Globus pallidus (tissue), 1 donor: ENCODE measurements at places on chromosomes 7 and 10.

DNA sequence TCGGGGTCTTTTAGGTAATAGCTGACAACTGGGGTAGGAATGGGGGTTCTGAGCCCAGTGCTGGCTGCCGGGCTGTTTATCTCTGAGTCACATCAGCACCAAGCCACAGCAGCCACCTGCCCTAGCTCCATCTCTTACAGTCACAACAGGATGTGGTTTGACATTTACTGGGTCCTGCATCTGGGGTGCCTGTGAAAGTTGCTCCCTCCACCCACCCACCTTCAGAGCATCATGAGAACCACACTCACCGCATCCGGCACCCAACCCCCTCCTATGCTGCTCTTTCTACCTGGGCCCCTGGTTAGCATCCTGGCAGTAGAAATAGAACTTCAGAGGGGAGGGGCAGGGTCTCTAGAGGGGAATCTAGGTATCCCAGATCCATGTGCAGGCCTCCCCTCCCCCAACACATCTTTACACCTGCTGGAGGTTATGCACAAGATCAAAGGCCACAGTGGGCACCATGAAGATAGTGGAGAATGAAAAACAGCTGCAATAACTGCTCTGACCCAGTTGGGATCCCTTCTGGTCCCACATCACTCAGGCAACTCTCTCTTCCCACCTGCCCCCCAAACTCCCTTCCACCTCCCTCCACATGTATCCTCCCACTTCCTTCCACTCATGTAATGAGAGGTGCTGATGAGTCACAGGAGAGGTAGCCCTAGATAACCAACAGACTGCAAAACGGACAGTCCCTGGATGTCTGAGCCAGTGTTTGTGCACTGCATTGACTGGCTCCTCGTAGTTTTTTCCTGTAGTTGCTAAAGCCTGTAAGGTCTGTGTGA, 38.2 kb downstream of the PRSS2 start:
- no peak for DNase-seq

DNA sequence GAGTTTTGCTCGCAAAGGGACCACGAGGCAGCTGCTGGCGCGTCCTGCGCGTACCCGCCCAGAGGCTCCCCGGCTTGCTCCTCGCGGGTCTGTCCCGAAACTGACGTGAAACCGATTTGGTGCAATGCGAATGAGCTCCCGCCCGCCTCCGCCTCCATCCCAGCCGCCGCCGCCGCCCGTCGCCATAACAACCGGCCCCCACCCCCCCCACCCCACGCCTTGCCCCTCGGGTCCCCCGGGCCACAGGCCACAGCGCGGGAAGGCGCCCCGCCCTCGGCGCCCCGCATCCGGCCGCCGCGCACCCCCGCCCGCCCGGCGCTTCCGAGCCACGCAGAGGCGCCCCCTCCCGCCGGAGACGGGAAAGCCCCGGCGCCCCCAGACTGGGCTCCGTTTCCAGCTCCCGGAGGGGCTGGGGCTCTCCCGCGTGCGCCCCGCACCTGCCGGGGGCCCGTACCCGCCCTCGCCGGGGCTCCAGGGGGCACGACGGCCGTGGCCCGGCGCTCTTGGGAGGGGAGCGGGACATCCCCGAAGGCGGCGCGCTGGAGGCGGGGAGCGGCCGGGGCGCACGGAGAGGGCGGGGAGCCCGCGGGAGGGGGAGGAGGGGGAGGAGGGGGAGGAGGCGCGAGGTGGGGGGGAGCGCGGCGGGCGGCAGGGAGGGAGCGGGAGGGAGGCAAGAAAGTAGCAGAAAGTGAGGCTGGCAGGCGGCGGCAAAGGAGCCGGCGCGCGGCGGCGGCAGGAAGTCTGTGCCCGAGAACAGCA, at the start of gene CAMK1D:
Gene CAMK1D (plus strand): TSS at position 678 of the 759 bp plus-strand sequence.
- peak; percentile 55 for DNase-seq

- no peak for DNase-seq
Observed at GRCh38 chr7:4245135-4245865, 436.8 kb upstream of the FOXK1 start.

DNA sequence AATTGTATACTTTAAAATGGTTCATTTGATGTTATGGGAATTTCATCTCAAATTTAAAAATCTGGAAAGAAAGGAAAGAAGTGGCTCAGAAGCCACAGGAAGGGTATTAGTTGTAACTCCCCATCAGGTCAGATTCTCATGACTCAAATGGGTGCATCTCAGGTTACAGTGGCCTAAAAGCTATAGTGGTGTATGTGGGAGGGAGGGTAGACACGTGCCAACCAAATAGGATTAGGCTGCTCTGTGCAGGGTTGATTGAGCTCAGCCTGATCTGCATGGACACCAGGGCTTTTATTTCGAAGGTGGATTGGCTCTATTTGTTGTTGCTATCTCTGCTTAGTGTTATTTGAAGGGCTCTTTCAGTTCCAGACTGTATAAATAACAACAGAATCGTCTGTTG, 121.5 kb upstream of the PRR15 start:
- no peak for DNase-seq

DNA sequence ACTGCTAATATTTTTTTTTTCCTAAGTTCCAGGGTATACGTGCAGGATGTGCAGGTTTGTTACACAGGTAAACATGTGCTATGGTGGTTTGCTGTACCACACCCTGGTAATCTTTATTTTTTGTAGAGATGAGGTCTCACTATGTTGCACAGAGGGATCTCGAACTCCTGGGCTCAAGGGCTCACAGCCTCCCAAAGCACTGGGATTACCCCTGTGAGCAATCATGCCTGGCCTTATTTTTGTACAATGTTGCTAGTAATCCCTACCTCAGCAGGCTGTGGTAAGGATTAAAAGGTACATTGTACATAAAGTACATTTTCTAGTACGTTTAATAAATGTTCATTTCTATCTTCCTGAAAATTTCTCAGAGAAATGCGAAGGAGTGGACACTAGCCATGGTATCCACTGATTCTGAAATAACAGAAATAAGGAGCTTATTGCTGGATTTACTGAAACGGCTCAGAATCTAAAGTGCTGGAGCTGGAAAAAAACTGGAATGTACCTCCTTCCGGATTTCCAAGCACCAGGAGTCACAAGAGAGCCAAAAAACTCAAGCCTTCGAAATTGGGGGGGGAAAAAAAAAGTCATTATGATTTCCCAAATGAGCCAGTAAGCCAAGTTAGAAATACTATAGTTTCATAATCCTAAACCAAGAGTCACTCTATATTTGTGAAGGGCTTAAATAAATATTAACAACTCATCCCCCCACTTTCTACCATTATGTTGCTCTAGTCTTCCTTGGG, 69.6 kb downstream of the NT5C2 start:
- DNase-seq = no peak

- no peak for DNase-seq
Observed at GRCh38 chr7:15234431-15234830, 327.4 kb downstream of the AGMO start.

DNA sequence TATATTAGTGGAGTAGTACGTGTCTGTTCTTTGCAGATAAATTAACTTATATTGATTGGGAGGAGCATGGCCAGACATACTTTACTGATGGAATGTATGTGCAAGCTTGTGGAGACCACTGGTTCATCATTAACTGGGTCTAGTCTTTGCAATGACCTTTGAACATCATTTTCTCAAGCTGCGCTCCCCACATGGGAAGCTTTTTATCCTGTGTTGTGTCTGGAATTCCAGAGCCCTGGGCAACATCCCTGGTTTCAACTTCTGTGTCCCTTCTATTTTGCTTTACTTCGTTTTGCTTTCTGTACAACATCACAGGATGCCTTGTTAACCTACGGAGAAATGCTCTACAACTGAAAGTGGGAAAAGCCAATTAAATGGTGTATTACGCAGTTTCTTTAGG, 38.3 kb downstream of the MACROH2A2 start:
- DNase-seq = no peak

DNA sequence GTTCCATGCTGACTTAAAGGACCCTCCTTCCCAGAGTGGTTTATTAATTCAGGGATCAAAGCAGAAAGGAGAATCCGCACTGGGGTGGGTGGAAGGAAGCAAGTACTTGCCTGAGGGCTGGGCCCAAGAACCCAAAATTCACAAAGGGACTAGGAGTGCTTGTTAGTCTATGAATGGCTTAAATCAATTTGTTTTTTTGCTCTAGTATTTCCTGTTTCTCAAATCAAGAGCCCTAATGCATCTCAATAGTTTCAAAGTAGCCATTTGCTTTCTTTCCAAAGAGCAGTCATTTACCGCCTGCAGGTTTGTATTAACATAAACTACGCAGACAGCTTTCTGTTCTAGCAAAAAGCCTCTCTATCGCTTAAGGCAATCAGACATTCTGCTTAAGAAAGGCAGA, 44.2 kb upstream of the SLC35G1 start:
- DNase-seq = no peak

DNA sequence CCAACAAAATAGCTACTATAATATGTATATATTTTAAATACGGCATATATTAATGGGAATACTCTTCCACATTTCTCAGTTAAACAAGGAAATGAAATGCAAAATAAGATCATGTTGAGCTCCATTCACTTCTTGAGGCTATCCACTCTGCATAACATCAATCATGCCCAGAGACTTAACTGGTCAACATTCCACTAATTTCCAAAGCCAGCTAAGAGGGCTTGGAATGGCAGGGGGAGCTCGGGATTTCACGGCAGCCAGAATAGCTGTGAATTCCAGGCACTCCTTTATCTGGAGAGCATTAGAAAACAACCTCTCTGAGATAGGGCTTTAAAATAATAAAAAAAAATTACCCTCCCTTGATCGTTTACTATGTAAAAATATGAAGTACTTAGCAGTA, 194.9 kb upstream of the CDCA7L start:
- no peak for DNase-seq
